ENCODE measurements at places on chromosomes 1 and 21. TPM values are rescaled to one million over a fixed set of nuclear protein-coding genes. Genes with fewer than 3 reads are reported as not detected.

DNA sequence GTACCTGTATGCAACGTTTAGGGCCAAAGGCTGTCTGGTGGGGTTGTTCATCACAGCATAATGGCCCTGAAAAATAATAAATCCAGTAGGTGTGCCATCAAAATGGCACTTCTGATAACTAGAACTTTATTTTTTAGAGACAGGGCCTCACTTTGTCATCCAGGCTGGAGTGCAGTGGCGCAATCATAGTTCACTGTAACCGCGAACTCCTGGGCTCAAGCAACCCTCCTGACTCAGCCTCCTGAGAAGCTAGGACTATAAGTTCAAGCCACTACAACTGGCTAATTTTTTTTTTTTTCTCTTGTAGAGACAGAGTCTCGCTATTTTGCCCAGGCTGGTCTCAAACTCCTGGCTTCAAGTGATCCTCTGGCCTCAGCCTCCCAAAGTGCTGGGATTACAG is 4.7 kb downstream of the SNAPIN start:
- H3K27ac ChIP-seq: no peak overlapping the region
- peaks cover 75% of the 10 kb centered on the region for H3K36me3 ChIP-seq
- no peaks in the 10 kb centered on the region for H3K27me3 ChIP-seq

DNA sequence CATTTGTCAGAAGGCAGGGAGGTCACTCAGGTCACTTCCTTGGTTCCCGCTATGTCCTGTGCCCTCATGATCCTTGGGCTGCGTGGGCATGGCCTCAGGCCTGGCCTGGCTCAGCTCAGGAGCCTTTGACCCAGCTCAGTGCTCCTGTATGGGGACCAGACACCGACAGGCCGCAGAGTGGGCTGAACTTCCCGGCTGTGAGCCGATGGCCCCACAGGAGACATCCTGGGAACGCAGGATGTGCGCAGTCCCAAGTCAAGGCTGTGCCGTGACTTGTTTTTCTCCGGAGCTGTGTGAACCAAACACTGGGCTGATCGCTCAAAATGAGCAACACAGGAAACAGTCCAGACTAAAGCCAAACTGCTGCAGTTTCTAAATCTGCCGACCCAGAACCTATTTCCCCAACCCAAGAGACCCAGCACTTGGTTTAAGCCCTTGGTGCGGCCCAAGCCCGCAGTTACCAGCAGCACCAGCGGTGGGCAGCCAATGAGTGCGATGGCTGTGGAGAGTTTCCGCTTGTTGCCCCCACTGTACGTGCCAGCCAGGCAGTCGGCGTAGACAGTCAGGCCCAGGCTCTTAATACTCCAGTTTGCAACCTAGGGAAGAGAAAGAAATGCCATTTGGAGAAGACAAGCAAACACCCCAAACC is 92.3 kb upstream of the GCLM start:
- DNase-seq: no peak
- no peak overlapping the region for H3K27ac ChIP-seq
- H3K4me3 ChIP-seq: no peak overlapping the region
- no peaks in the 10 kb centered on the region for H3K27me3 ChIP-seq
- peaks cover 11% of the 10 kb centered on the region for H3K4me1 ChIP-seq
- H3K36me3 ChIP-seq: no peaks in the 10 kb centered on the region

DNA sequence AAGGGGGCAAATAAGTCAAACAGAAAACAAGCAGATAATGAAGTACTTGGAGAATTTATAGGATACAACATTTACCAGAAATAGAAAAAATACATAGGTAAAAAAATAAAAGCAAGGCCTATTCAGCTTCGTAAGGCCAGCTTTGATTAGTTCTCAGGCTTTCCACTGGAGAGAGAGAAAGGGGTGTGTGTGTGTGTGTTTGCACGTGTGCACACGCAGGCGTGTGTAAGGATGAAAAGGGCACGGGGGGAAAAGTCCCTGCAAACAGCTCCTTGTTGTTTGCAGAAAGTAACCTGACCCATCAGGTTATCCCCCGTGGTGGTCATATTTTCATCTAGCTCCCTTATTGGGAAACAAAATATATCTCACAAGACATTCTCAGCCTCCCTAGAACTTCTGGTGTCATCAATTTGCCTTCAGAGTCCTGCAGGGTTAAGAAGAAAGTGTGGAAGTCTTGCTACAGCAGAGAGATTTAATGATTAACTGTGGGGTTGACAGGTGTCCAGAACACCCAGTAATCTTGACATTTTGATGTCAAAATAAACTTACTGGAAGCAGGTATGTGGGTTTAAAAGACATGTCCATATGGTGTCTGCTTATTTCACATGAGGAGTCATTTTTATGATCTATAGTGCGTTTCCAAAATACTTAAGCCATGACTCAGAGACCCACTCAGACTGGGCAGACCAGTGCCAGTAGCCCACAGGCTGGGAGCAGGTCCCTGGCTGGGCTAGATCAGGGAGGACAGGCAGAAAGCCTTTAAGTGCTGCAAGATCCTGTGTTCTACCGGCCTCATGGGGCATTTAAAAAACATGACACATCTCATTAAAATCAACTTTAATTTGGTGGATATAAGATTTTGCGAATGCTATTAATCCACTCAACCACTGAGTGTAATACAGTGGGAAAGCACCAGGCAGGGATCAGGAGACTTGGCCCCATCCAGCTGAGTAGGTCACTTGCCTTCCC is 487.6 kb upstream of the CAMK1G start:
- H3K36me3 ChIP-seq: no peaks in the 10 kb centered on the region
- H3K4me1 ChIP-seq: no peaks in the 10 kb centered on the region
- H3K4me3 ChIP-seq: no peak overlapping the region
- H3K27me3 ChIP-seq: peaks cover 10% of the 10 kb centered on the region
- no peak overlapping the region for H3K27ac ChIP-seq

The FAM163A gene
- total RNA-seq: not detected

DNA sequence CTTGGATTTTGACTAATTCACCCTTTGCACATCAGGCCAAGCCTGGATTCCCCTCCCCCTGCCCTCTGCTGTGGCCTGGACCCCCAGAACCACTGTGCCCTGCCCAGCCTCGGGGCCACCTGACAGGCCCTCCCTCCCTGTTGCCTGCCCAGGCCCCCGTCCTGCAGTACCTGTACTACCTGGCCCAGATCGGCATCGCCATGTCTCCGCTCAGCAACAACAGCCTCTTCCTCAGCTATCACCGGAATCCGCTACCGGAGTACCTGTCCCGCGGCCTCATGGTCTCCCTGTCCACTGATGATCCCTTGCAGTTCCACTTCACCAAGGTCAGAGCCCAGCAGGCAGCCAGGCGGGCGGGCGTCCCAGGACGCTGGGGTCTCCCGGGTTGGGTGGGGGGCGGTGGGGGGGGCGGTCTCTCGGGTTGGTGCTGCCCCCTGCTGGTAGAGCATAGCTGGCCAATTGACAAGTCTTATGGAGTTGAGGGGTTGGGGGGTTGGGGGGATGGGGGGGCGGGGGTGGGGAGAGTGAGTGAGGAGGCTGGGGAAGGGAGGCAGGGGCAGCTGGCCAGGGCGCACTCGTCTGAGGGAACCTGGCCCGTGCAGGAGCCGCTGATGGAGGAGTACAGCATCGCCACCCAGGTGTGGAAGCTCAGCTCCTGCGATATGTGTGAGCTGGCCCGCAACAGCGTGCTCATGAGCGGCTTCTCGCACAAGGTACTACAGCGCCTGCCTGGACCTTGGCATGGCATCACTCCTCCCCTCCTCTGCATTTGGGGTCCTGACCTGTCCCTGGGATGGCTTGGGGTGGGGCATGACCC is 10.7 kb downstream of the AMPD2 start:
- H3K27ac ChIP-seq: no peak overlapping the region
- no peak for DNase-seq
- H3K36me3 ChIP-seq: peaks cover 49% of the 10 kb centered on the region
- H3K27me3 ChIP-seq: no peaks in the 10 kb centered on the region
- H3K4me1 ChIP-seq: peaks cover 25% of the 10 kb centered on the region

GRCh38 chr1:160208557-160209320 is 3.6 kb downstream of the PEA15 start:
- peaks cover 40% of the 10 kb centered on the region for H3K36me3 ChIP-seq
- DNase-seq: no peak
- no peaks in the 10 kb centered on the region for H3K27me3 ChIP-seq
- peak overlapping the region; percentile 2 for H3K27ac ChIP-seq
- no peak overlapping the region for H3K4me3 ChIP-seq
- peaks cover 28% of the 10 kb centered on the region for H3K4me1 ChIP-seq

DNA sequence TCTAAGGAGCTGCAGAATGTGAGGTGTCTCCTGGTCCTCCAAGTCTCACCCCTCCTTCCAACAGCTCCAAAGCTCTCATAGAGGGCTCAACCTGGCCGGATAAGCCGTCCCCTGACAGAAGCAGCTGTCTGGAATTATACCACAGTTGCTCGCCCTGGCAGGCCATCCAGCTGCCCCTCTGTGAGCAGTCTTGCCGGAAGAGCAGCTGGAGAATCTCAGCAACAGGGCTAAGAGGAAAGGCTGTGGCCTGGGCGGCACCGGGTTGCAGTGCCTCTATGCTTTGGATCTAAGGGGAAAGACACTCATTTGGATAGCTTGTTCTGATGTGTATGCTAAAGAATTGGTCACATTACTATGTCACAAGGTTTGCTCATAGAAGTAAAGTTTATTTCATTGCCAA is 12.4 kb downstream of the TMCC2 start:
- H3K27me3 ChIP-seq: no peaks in the 10 kb centered on the region
- no peaks in the 10 kb centered on the region for H3K4me1 ChIP-seq
- no peak overlapping the region for H3K4me3 ChIP-seq
- H3K36me3 ChIP-seq: no peaks in the 10 kb centered on the region
- no peak overlapping the region for H3K27ac ChIP-seq

GRCh38 chr1:105172788-105173187 is 1423.1 kb downstream of the AMY1C start:
- no peaks in the 10 kb centered on the region for H3K27me3 ChIP-seq
- DNase-seq: peak; percentile 35
- no peaks in the 10 kb centered on the region for H3K36me3 ChIP-seq
- no peak overlapping the region for H3K27ac ChIP-seq
- no peak overlapping the region for H3K4me3 ChIP-seq

DNA sequence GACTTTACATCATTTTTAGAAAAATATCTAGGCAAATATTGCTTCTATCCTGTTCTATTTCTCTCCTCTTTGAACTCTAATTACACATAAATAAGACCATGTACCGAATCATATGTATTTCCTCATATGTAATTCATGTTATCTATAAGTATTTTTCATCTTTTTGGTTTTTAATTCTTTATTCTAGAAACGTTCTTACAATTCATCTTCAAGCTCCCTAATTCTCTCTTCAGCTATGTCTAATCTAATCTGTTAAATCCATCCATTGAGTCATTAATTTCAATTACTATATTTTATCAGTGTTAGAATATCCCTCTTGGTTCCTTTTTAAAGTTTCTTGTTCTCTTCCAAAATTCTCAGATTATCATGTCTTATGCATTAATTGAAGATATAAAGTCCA is 61.8 kb downstream of the DUSP10 start:
- no peak overlapping the region for H3K27ac ChIP-seq
- DNase-seq: no peak
- no peaks in the 10 kb centered on the region for H3K36me3 ChIP-seq
- no peaks in the 10 kb centered on the region for H3K27me3 ChIP-seq
- no peaks in the 10 kb centered on the region for H3K4me1 ChIP-seq

DNA sequence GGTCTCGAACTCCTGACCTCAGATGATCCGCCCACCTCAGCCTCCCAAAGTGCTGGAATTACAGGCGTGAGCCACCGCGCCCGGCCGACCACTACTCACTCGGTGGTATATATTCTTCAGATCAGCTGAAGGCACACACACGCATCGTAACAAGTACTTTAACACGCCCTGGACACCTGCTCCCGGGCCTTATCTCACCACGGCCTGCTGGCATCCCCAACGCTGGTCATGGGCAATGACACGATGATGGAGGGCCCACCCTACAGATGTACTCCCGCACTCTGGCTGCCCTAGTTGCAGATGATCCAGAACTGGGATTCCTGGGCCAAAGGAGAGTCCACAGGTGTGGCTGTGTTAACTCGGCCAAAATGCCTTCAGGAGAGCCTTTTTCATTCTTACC is 11.6 kb downstream of the UBE2J2 start:
- H3K27me3 ChIP-seq: no peaks in the 10 kb centered on the region
- no peak for DNase-seq
- H3K4me3 ChIP-seq: no peak overlapping the region
- H3K4me1 ChIP-seq: no peaks in the 10 kb centered on the region

- no peaks in the 10 kb centered on the region for H3K27me3 ChIP-seq
- H3K36me3 ChIP-seq: no peaks in the 10 kb centered on the region
- DNase-seq: no peak
- no peak overlapping the region for H3K4me3 ChIP-seq
- H3K27ac ChIP-seq: no peak overlapping the region
Measured at GRCh38 chr1:78141531-78142231, 95.9 kb downstream of the GIPC2 start.

The CFHR4 gene
- not detected for total RNA-seq

GRCh38 chr1:39102537-39103327 is 76.6 kb downstream of the NDUFS5 start:
- DNase-seq: peak; percentile 97
- peaks cover 38% of the 10 kb centered on the region for H3K4me1 ChIP-seq
- no peaks in the 10 kb centered on the region for H3K27me3 ChIP-seq
- H3K36me3 ChIP-seq: no peaks in the 10 kb centered on the region

GRCh38 chr1:7813677-7814373 is 29.7 kb downstream of the PER3 start:
- no peak overlapping the region for H3K27ac ChIP-seq
- no peak for DNase-seq
- H3K4me3 ChIP-seq: no peak overlapping the region
- no peaks in the 10 kb centered on the region for H3K27me3 ChIP-seq
- no peaks in the 10 kb centered on the region for H3K36me3 ChIP-seq

The KCNT2 gene
- 1.2 TPM for total RNA-seq

The ADORA1 gene
- 1.2 TPM for total RNA-seq

DNA sequence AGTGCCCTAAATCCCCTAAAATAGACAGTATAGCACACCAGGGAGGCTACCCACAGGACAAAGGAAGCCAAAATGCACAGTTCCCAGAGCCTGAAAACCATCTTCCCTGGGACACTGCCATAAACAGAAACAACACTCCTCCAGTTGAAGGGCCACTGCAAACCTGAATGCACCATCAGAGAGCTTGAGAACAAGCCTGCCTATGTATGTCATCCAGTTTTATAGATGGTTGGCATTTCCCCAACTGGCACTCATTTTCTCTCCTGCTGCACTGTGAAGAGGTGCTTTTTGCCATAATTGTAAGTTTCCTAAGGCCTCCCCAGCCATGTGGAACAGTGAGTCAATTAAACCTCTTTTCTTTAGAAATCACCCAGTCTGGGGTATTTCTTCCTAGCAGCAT is 169.0 kb downstream of the AGBL4 start:
- no peak for DNase-seq
- H3K4me1 ChIP-seq: no peaks in the 10 kb centered on the region
- no peak overlapping the region for H3K27ac ChIP-seq
- H3K36me3 ChIP-seq: no peaks in the 10 kb centered on the region
- H3K4me3 ChIP-seq: no peak overlapping the region

The SPATA21 gene
- total RNA-seq: not detected

The NOTCH2 gene
- total RNA-seq: 55.7 TPM
